ENCODE measurements at places on chromosomes 16 and 17.

DNA sequence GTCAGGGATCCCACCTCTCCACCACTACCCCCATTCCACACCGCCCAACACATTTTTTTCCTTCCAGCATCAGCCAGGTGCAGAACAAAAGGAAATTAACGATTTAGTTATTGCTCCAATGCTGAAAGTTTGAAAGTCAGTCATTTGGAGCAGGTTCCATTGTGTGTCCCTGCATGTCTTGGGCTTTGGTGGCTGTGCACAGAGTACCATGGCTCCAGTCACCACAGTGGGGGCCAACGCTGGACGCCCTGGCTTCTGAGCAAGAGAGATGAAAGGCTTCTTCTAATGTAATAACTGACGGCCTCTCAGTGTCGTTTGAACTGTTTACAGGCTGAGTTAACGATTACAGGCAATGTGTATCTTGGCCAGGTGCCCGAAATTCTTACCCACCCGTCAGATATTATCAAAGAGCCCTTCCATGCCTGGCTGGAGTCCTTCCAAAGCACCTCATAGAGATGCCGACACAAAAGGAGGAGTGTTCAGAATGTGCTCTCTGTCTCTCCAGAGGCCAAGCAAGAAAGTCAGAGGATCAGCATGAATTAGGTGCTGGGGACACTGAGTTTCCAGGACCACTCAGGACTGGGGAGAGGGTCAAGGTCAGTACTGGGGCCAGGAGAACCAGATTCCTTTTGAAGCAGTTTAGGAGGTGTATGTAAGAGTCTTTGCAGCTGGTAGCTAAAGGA lies 25.9 kb downstream of the RNF43 start:
- no peak for DNase-seq

- no peak for DNase-seq
These were observed 259.6 kb upstream of the KCNJ16 start for GRCh38 chr17:69815406-69815805.

DNA sequence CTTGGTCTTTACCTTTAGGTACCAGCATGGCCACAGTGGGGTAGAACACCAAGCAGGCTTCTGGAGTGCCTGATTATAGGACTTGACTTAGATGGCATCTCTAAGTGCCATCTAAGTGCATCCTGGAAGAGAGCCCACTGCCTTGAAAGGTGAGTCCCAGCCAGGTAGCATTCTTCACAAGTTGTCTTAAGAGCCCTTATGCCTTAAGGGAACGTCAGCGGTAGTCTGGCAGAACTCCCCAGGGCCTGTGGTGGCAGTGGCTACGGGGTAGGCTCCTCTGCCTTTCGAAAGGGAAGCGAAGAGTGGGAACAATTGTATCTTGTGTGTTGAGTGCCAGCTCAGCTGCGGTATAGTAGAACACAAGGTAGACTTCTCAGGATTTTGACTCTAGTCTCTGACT lies 549.0 kb downstream of the HS3ST4 start:
- no peak for DNase-seq

DNA sequence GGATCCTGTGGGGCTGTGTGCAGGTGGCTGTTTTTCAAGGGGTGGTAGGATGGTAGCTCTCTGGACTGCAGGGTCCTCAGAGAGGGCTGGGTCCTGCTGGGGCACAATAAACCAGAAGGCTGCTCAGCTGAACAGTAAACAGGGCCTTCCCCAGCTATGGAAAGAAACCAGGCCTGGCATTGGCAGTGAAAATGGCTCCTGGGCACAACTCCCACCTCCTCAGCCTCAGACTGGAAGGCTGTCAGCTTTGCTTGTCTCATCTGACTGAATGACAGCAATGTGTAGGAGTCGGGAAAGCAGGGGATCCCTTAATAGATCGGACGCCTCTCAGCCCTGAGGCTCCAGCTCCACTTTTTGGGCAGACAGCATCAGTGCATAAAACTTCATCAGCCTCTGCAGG lies 59.8 kb upstream of the NLRP1 start:
- no peak for DNase-seq

DNA sequence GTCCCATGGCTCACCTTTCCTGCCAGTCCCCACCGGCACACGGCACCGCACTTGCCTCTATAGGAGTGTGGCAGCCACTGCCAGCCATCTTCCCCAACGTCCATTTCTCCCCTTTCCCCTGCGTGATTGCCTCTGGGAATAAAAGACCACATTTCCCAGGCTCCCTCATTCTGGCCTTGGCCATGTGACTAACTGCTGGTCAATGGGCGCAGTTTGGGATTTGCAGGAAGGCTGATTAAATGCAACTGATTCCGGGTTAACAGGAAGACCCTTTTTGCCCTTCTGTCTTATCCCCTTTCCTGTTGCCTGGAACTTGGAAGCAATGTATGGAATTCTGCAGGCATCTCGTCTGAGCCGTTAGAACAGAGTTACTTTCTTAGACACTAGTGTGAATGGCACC lies 3.0 kb downstream of the BTBD17 start:
- DNase-seq: no peak

- no peak for DNase-seq
These were observed 165.6 kb downstream of the RAB11FIP4 start for GRCh38 chr17:31556969-31557645.

GRCh38 chr17:78512976-78513375 lies 64.2 kb downstream of the DNAH17 start:
- no peak for DNase-seq

- DNase-seq: peak; percentile 27
These were observed 12.1 kb upstream of the USP10 start for GRCh38 chr16:84687715-84688114.

DNA sequence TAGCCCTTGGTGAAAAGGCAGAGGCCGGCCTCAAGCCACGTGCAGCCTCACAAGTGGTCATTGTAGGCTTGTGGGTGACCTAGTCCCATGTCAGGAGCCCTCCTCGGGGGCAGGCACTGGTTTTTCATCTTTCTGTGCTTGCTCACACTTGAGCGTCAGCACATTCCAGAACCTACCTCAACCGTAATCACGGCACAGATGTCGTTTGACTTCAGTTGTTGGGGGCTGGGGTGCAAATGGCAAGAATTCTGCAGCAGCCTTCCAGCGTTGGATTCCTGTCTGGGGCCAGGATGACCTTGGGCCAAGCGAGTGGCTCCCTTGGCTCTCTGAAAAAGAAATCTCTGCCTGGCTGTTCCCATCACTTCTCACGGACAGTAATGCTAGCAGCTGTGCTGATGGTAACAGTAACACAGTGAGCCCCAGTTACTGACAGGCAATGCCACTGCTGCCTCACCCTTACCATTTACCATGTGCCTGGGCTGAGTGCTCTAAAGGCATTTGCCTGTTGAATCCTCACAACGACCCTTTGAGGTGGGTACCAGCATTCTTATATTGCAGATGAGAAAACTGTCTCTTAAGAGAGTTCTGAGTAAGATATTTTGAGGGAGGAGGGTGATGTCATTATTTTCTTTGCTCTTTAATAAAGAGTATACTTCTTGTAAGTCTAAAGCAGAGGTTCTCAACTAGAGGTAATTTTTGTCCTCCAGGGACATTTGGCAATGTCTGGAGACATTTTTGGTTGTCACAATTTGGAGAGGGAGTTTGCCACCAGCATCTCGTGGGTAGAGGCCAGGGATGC lies 46.5 kb downstream of the KSR1 start:
- no peak for DNase-seq

- DNase-seq: no peak
These were observed 9.8 kb upstream of the GSE1 start for GRCh38 chr16:85603203-85603755.

GRCh38 chr16:82229800-82230619 lies 60.0 kb upstream of the MPHOSPH6 start:
- no peak for DNase-seq

DNA sequence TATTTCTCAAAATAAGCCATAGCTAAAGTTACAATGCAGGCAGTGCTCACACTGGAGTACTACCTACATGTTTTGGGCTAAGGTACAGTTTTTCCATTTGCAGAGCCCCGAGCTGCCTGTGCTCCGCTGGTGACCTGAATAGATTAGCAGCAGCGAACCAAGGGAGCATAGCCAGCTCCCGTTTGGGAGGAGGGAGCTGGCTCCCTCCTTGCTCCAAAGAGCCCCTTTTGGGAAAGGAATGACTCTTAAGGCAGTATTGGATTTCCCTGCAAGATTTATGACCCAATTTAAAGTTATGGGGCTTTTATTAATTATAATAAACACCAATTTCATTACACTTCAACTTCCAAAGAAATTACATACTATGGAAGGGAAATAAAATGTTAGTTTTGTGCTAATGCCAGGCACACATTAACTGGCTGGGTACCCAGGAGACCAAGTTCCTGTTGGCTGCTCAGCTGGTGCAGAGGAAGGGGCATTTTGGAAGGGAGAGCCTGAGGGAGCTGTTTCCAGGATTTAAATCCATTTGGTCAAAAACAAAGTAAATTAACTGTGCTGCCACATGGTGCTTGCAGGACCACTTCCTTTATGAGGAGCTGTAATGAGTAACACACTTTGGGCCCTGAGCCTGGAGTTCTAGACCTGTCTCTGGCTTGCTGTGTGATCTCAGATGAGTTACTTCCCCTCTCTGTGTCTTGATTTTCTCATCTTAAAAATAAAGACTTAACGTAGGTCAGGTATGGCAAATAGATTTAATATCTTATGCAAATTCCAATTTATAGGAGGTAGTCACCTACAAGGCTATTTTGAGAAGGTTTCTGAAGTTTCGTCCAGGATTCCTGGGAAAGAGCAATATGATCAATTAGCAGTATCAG lies 362.1 kb upstream of the CCL2 start:
- DNase-seq: no peak

DNA sequence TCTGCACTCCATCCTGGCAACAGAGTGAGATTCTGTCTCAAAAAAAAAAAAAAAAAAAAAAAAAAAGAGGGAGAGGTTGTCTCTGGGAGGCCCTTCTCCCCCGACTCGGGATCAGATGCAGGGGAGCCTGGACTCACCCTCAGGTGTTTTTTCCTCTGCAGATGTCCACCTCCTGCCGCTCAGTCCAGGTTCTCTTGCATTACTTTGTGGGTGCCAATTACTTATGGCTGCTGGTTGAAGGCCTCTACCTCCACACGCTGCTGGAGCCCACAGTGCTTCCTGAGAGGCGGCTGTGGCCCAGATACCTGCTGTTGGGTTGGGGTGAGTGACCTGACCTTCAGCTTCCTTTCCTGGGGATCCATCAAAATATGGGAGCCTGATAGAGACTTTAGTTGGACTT lies 34.1 kb downstream of the GLP2R start:
- DNase-seq: no peak

DNA sequence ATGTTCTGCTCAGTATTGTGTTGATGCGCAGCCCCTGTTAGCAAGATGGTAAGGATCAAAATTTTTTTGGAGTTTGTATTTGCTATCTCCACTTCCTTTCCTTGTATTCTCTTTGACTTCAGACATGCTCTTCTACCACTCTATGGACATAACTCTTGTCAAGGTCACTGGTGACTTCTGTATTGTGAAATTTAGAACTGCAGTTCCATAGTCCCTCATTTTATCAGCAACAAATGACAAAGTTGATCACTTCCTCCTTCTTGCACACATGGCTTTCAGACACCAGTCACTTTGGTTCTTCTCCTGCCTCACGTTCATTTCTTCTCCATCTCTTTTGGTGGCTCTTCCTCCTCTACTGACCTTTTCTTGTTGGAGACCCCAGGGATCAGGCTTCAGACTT lies 21.1 kb downstream of the COX11 start:
- no peak for DNase-seq

- no peak for DNase-seq
These were observed 673.8 kb downstream of the MAF start for GRCh38 chr16:78926723-78927210.

GRCh38 chr16:19696961-19697360 lies 21.1 kb downstream of the KNOP1 start:
- DNase-seq: no peak

DNA sequence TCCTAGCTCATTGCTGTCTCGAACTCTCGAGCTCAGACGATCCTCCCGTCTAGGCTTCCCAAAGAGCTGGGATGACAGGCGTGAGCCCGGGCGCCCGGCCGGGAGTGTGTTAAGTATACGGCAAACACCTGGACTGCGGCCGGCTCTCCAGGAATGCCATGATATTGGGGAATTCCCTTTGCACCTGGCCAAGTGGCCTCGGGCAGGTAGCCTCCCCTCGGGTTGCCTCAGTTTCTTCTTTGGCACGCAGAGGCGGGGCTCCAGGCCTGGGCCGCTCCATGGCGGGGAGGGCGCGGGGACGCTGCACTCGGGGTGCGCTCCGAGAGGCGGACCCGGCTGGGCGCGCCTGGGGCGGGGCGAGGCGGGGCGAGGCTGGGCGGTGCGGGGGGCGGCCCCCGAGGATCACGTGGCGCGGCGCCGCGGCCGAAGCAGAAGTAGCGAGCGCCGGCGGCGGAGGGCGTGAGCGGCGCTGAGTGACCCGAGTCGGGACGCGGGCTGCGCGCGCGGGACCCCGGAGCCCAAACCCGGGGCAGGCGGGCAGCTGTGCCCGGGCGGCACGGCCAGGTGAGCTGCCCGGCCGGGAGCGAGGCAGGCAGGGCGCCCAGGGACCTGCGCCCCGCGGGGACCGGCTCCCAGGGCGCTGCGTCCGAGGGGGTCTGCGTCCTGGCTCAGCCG lies at the start of gene PLCG2:
Gene PLCG2, plus strand, starts transcription at position 431 of the 675 bp plus-strand sequence. CDS start 6,699 bp downstream, outside the sequence.
- peak; percentile 67 for DNase-seq

GRCh38 chr17:55458978-55459377 lies 37.3 kb upstream of the MMD start:
- DNase-seq: no peak

GRCh38 chr16:48029768-48030167 lies 126.0 kb downstream of the ABCC12 start:
- DNase-seq: no peak

DNA sequence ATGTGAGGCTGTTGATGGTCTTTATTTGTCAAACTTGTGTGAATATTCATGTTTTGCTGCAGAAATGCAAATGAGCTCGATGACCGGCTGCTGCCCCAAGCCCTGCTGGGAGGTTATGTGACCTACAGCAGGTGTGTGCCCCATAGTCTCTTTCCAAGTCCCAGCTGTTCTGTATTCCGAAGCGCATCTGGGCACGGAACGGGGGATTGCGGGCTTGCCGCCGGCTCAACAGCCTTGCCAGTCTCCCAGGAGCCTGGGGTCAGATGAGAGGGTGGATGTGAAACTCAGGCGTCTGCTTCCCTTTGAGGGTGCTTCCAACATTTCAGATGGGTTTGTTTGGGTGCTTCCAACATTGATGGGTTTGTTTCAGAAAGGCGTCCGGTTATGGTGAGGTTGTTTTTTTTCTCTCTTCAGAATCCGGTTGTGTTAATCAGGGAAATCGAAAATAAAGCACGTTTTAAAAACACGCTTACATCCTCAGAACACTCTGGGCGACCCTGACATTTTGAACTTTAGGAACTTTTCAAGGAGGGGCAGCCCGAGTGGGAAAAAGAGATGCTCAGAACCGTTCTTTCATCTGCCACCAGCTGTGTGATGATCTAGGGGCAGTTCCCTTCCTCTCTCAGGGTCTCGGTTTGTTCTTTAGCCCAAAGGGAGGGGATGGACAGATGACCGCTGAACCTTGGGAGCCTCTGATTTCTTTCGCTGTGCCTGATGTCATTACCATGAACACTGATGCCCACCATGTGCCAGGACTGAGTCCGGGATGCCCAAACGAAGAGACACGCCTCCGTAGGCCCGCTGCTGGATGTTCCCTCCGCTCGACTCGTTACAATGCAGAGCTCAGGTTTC lies 47.8 kb upstream of the AMZ2 start:
- DNase-seq: no peak

GRCh38 chr17:63647936-63648335 lies 25.7 kb downstream of the MAP3K3 start:
- DNase-seq: no peak

GRCh38 chr17:44556166-44556831 lies 985 bp upstream of the FZD2 start:
- DNase-seq: peak; percentile 24

All from GDM1 (cell line).